Stimulated activated CD8-positive, alpha-beta memory T cell treated with anti-CD3 and anti-CD28 coated beads, Interleukin-15, amount 100 ng/mL, for 48 hours (primary cell): ENCODE measurements at places on chromosomes 1 and 21.

- peak; percentile 57 for DNase-seq
Observed at GRCh38 chr1:39666772-39667171, 5.1 kb downstream of the NT5C1A start.

DNA sequence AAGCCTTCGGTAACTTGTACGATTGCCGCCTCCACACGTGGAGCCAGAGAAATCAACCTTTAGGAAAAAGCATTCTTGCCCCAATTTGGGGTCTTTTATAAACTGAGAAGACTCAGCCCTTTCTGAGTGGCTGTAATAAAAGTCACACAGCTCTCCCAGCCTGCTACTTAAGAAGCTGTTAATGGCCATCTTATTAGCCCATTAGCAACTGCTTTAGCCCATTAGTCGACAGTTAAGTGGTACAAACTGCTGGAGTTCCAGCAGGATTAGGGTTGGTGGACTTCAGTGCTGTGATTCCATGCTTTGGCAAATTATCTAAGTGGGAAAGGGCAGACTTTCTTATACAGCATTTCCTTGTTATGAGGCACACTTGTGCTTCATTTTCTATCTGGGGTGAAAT lies 461.3 kb downstream of the RPS6KC1 start:
- DNase-seq, result no peak

DNA sequence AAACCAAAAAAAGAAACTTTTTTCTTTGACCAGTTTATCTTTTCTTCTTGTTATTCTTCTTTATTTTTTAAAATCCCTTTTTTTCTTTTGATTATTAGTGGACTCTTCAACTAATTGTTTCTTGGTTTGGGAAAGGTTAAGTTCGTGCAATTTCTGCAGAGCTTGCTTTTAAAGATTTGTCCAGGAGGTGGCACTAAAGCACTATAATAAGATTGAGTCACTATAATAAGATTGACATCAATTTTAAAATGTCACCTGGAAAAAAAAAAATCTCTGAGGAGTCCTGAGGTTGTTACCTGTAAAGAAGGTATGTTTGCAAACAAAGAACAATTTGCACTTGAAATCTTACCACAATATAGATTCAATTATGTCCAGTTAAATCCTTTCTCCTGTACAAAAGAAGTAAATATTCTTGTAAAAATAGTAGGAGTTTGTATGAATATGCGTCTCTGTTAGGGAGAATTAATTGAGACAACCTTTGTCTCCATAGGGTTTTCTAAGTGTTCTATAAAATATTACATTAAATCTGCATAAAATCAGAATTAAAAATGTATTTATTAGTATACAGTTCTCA lies 166.7 kb downstream of the ADGRL4 start:
- no peak for DNase-seq

- DNase-seq, result no peak
Observed at GRCh38 chr1:16625497-16626408, 12.4 kb upstream of the NBPF1 start.
